AG04450 (cell line): ENCODE measurements at places on chromosomes 13 and 19.

DNA sequence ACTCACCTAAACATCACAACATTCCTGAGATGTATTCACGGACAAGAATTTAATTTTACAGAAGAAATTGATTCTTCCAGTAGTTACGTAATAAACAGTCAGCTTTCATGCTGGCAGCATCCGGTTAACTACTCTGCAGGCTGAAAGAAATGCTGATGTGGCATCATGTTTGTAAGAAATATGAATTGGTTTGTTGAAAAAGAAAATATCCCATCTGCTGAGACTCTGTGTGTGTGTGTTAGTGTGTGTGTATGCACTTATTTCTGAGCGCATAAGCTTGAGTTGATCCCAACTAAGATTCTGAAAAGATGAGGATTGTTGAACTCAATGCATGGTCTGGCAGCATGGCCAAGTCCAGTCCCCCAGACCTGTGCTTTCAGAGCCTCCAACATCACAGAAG lies 74.3 kb upstream of the FAM216B start:
- DNase-seq = no peak

GRCh38 chr13:109700176-109700575 lies 86.2 kb downstream of the IRS2 start:
- DNase-seq = no peak

DNA sequence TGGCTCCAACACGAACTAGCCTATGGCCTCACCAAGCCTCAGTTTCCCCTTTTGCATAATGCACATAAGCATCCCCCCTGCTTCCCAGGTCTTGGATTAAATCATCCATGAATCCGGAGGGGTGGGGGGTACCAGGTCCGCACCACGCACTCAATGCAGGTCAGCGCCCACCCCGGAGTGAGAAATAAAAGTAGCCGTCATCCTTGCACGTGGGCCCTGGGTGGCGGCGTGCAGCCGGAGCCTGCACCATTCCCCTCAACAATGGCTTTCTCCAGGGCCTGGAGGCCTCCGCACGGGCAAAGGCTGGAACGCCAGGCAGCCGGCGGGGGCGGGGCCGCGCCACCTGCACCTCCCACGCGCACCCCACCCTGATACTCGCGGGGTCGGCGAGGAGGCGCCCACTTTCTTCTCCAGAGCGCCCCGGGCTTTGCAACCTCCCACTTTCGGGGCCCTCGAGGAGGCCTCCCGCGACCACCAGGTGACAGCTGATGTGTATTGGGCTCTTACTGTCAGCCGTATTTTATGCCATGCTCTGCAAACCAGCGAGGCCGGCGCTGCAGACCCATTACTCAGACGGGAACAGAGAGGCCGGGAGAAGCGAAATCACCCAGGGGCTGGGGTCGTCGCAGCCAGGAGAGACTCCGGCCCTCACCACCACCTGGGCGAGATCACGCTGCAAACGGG lies 767 bp upstream of the GADD45B start:
- DNase-seq = no peak

- DNase-seq = no peak
Observed at GRCh38 chr13:98544104-98544710, 32.7 kb downstream of the STK24 start.

DNA sequence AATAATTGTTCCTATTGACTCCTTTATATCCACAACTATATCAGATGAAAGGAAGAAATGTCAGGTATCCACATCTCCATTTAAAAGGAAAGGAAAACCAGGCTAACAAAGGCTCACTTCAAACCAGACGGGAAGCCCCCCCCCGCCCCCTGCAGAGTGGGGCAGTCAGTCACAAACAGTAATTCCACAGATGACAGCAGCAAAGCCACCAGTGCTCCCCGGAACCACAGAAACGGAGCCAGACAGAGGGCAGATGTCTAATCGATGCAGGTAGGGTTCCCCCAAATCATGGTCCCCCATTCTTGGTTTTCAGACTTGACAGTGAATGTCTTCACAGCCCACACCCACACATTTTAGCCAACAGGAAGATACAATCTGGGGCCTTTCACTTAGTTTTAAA lies 100.8 kb downstream of the STK24 start:
- no peak for DNase-seq

DNA sequence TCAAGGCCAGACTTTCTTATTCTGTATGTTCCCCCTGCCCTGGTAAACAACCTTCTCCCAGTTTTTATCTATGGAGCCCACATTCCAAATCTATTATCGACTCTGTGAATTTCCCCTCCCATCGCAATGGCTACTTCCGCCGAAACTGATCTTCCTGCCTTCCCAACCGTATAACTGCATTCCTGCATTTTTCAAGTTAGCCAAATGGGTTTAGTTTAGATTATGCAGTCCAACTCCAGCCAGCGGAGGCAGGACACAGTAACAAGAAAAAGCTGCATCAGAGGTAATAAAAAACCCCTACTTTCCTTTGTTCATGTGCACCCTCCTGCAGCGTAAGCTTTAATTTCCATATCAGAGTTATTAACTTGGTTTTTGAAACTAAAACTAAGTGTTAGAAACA lies 112.2 kb upstream of the ZNF91 start:
- DNase-seq = no peak

DNA sequence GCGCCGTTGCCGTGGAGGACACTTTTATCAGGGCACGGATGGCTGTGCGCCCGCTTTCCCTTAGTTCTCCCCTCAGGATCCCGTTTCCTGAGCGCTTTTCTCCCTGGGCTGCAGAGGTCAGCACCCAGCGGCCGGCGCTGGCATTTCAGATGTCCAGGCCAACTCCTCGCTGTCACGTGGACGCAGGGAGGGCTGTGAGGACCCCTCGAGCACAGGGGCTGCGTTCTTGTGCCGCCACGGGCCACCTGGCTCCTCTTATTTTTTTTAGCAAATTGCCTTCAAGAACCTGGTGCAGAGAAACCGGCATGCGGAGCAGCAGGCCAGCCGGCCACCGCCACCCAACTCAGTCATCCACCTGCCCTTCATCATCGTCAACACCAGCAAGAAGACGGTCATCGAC lies 22.3 kb downstream of the ATP4B start:
- DNase-seq = no peak

DNA sequence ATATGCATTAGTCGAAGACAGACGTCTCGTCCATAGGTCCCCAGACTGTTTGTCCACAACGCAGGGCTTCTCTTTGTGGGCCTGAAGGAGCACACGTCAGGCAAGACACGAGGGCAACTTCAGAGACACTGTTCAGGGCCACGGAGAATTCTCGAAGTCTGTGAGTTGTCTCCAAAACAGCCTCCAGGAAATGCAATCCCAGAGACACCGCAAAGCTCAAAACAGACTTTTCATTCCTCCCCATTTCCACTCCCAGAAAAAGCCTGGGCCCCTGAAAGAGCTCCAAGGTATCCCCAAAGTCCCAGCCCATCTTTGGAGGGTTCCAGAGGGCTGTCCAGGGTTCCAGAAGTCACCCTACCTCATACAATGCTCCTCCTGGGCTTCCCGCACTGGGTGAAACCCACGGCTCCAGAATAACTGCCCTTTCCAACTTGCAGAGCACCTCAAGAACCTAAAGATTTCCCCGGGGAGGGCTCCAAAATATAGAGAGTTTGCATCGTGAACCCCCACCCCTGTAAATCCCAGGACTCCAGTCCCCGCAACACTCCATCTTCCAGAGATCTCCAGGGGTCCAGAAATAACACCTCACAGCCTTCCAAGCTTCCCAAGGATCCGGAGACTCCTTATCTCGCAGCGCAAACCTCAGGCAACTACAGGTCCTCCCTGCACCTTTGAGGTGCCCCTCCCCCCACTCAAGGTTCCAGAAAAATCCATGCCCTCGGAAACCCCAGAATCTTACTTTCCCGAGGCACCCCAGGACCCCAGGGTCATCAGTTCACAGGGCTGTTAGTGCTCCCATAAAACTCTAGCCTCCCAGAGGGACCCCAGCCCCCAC lies 687 bp upstream of the FTL start:
- DNase-seq = no peak

- no peak for DNase-seq
Observed at GRCh38 chr13:45368005-45368404, 27.0 kb upstream of the TPT1 start.

DNA sequence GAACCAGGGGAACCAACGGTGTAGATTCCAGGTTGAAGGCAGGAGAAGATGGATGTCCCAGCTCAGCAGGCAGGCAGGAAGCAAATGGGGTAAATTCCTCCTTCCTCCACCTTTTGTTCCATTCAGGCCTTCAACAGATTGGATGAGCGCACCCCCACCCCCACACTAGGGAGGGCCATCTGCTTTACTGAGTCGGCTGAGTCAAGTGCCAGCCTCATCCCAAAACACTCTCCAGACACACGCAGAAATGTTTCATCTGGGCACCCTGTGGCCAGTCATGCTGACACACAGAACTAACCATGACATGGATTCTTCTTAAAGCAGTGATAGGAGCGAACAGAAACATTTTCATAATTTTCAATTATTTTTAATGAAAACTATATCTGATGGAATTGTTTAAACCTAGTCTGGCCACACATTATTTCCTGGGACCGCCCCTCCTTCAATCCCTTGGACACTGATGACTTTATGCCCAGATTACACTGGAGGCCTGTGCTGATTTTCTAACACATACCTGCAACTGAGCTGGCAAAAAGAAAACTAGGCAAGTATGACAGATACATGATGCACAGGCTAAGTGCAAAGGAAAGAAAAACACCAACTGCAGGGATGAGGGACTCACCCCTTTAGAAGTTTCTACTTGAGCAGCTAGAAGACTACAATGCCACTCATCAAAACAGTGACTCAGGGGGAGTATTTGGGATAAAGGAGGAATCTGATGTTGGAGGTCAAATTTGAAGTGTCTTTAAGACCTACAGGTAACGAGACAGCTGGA lies 154.2 kb downstream of the TNFRSF19 start:
- no peak for DNase-seq

DNA sequence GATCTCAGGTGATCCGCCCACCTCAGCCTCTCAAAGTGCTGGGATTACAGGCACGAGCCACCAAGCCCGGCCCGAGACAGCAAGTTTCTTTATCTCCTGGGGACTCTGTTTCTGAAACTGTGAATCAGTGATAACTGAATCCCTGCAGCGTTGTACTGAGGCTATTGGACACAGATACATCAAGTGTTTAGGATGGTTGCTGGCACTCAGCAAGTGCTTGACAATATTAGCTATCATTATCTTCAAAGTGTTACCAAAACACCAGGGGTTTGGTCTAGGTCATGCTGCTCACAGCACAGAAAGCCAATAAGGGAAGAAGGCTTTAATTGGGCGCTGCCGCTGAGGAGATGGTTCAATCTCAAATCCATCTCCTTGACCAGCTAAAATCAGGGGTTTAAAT lies 20.5 kb upstream of the PNMA8C start:
- DNase-seq = no peak

DNA sequence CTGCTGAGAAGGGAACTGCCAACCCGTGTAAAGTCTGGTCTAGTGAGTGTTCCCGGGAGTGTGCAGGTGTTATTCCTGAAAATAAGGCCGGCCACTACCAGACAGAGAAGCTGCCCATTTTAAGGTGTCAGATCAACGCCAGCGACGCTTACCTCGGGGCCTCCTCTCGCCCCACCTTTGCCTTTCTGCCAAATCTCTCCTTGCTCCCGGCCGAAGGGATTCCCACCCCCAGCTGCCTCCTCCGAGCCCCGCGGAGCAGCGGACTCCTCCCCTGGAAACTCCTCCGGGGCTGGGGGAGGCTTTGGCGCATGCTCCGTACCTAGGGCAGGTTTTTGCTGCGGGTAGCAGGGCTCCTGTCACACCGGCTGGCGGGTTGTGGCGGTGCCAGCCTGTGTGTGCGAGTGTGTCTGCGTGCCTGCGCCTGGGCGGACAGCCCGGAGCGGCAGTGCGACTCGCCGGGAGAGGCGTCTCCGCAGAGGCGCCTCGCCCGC lies at the start of gene HS6ST3:
Gene HS6ST3, plus strand, starts transcription at position 359 of the 491 bp plus-strand sequence.
- DNase-seq = no peak
